ENCODE measurements at places on chromosomes 1 and 21.

DNA sequence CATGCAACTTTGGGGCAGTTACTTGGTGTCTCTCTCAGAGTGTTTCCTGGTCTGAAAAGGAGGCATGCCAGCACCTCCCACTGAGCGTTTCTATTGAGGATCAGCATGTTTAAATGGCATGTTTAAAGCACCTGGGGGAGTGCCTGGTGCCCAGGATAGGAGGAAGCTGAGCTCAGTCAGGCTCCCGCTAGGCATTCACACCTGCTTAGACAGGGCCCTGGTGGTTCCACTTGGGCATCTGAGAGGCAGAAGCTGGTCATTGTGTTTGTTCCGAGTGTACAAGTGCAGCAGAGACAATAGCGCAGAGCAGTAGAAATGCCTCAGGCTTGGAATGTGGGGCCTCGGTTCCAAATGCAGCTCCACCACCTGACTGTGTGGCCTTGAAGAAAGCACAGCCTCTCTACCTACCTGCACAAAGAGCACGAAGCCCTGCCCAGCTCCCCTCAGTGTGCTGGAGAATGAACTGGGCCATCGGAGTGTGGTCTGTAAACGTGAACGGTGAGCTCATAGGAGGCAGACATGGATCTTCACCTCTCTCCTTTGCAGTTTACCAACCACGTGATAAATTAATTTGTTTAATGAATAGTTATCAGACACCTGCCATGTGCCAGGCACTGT lies 20.3 kb upstream of the TMEM222 start:
- DNase-seq: no peak

DNA sequence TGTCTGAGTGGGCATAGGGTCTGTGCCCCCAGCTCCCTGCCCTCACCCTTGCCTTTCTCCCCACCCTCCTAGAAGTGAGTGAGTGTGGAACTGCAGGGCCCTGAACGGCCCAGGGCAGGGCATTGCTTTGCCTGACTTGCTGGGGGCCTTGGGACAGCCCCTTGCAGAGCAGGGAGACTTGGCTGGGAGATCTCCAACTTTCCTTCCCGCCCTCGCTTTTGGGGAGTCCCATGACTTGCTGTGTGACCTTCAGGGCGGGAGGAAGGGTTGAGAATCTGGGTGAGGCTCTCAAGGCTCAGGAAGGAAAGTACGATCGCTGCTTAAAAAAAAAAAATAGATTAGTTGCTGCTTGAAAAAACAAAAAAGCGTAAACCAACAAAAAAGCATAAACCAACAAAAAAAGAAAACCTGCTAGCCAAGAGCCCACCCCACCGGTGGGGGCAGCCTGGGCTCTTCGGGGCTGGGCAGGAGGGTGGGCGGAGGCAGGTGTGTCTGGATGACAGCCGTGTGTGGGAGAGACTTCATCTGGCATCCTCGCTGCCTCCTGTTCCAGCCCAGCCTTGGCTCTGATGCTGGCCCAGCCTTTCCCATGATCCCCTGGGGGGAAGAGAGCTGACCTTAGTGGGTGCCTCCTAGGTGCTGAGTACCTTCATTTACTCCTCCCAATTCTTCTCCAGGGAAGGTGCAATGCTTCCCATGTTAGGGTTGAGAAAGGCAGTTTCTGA lies 6.5 kb downstream of the NBL1 start:
- DNase-seq: no peak

DNA sequence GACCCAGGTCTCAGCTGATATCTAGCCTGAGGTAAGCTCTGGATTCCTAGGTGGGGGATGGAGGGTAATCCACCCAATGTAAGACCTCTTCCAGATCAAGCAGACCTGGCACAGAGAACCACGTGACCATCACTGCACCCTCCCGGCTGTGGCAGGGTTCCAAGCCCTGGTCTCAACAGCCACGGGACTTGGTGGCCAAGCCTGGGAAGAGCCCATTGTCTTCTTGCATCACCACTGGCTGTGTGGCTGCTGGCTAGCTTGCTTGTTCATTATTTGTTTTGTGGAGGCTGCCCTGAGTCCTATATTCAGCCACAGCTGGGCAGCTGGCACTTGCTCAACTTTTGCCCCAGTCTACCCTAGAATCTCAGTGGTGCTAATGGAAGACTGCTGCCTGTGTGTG lies 24.1 kb upstream of the NFASC start:
- no peak for DNase-seq

DNA sequence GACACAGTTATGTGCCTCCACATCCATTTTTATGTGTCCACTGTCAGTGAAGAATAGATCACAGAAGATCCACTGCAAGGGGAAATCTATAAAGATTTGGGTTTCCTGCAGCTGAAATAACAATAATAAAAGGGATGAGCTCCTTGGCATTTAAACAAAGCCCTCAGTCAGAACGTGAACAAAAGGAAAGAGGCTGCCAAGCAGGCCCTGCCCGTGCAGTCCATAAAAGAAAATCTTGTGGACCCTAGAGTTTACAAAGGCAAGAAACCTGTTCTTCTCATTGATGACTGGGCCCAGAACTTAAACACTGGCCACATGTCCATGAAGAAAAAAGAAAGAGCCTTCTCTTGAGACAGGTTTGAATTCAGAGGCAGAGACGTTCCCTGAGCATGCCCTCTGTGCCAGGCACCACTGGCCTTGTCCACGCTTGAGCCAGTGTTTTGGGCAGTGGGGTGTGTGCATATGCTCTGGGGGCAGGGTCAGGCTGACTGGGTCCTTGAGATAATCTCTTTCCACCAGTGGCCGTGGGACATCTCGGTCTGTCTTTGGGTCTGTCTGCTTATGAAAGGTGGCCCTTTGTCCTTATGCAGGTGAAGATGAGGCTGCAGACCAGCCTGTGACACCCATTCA lies 142.7 kb downstream of the HIVEP3 start:
- DNase-seq: no peak

DNA sequence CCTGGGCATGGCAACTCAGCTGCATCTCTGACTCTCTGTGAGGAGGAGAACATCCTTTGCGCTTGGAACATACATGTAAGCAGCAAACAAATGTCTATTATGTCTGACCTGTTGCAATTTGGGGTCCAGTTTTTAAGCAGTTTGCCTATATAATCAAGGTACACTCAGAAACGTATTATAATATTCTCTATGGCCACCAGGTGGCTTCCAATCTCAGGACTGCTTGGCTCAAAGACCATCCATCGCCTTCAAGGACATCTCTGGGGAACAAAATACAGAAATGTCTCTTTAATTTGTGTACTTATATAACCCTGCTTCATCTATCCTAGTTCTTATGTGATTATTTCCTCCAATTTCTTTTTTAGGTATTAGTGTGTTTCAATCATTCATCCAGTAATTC lies 227.2 kb downstream of the OLFM3 start:
- no peak for DNase-seq

- DNase-seq: no peak
These were observed 84.4 kb downstream of the RNF220 start for GRCh38 chr1:44489481-44489880.

DNA sequence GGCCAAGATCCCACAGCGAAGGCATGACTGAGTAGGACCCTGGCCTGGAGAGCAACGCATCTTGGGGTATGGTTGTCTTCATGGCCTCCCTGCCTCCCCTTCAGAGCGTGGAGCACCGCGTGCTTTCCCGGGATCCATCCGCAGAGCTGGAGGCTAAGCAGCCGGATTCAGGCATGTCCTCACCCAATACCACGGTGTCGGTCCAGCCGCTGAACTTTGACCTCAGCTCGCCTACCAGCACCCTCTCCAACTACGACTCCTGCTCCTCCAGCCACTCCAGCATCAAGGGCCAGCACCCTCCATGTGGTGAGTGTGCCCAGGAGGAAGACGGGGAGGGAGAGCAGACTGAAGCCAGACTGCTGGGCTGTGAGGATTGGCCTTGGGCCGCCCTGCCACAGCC lies 19.8 kb downstream of the ESPN start:
- DNase-seq: no peak

DNA sequence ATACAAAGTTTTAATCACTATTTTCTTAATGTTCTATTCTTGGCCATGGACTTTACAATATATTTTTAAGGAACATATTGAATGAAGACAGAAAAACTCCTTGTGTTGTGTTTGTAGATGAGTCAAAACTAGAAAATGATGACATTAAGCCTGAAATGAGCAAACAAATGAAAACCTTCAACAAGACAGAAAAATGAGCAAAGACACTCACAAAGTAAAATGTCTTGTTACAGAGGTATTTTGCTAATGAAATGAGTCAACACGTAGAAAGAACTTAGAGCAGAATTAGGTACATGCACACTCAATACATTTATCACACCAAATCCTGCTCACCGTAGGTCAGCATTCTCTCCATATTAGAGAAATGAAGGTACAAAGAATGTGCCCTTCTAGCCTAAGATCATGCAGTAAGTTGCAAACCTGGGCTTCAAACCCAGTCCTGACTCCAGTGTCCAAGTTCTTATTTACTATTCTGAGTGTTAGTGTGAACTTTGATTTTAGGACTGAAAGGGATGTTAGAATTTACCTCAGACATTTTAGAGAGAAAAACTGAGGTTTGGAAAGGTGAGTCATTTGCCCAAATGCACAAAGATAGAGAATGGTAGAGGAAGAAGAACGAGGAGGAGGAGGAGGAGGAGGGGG lies 133.9 kb upstream of the SGIP1 start:
- DNase-seq: no peak

- DNase-seq: no peak
These were observed 140.2 kb downstream of the MIS18A start for GRCh38 chr21:32138658-32139057.

DNA sequence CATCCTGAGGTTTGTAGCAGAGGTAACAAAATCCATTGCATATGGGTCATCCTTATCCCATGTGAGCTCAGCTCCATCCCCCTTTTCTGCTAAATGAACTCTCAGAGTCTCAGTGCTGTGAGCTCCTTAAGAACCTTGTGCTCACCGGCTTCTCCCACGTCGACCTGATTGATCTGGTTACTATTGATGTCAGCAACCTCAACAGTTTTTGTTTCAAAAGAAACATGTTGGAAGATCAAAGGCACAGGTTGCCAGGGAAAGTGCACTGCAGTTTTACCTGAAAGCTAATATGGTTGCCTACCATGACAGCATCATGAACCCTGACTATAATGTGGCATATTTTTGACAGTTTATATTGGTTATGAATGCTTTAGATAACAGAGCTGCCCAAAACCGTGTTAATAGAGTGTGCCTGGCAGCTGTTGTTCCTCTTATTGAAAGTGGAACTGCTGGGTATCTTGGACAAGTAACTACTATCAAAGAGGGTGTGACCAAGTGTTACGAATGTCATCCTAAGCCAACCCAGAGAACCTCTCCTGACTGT lies 131.4 kb downstream of the HS2ST1 start:
- no peak for DNase-seq

- no peak for DNase-seq
These were observed 9.8 kb downstream of the OVGP1 start for GRCh38 chr1:111417755-111418154.

DNA sequence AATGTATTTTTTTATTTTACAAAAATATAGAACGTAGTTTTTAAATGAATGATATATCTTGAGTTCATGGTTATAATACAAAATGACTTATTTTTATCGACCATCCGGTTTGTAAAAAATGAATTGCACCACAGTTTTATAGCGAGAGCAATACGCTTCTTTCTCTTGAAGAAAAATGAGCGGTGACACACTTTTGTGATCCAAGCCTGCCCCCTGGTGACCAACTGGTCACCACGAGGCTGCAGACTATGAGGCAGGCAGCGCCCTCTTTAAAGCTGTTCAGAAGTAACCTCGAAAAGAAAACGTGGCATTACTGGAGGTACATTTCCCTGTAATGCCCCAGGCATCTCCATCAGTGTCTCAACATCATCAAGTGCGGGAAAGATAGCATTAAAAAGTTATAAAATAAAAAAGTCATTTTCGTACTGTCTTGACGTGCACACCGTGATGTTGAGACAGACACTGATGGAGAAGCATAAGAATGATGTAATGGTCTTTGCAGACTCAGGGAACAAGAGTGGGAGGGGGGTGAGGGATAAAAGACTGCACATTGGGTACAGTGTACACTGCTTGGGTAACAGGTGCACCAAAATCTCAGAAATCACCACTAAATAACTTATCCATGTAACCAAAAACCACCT lies 734.2 kb upstream of the ADAMTS5 start:
- peak; percentile 1 for DNase-seq

- no peak for DNase-seq
These were observed 36.8 kb downstream of the UBE2U start for GRCh38 chr1:64240206-64240605.

DNA sequence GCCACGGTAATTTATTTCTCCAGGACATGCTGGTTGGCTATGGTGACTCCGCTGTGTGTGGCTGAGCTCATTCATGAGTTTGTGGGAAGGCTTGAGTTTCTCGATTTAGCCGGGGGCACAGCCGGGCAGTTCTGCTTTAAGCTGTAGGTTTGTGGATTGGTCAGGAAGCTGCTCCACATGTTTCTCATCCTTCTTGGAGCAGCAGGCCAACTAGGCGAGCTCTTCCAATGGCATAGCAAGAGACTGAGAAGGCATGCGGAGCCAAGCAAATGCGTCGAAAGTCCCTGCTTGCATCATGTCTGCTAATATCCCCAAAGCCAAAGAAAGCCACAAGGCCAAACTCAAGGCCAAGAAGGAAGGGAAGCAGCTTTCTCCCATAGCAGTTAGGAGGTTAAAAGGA lies 71.6 kb upstream of the GREM2 start:
- no peak for DNase-seq

GRCh38 chr1:223422911-223423310 lies 29.7 kb downstream of the CCDC185 start:
- no peak for DNase-seq

DNA sequence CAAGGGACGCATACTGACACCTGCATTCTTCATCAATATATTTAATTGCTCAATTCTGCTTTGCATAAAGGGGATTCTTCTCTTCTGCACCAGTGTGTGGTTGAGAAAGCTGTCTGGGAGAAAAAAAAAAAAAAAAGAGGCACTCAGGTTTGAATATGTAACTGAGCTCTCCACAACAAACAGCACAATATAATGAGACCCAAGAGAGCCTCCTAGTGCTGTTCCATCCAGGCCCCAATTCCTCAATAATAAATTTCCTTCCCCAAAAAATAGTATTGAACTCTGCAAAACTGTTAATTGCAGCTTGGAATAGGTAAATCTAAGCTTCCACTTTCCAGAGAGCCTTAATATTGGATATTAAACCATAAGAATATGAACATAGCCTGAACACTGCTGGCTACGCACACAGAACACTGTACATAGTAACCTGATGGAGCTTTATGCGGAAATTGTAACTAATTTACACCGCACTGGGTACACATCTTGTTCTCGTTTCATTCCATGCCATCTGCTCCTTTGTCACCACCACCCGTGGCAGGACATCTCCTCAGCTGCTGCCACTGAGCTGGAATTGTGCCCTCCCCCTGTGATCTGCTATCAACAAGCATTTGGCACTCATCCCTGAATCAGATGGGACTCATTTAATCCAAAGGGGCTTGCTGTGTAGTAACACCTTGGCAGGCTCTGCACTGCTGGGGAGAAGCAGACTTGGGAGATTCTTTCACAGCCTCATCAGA lies 272.0 kb downstream of the HHIPL2 start:
- no peak for DNase-seq
